ENCODE measurements at places on chromosomes 1 and 21.

- no peak for DNase-seq
Measured at GRCh38 chr1:43469932-43470331, 16.2 kb upstream of the HYI start.

- no peak for DNase-seq
Measured at GRCh38 chr1:208537198-208537597, 293.0 kb upstream of the PLXNA2 start.

GRCh38 chr21:45630876-45631275 lies 12.6 kb upstream of the PCBP3 start:
- DNase-seq: no peak

DNA sequence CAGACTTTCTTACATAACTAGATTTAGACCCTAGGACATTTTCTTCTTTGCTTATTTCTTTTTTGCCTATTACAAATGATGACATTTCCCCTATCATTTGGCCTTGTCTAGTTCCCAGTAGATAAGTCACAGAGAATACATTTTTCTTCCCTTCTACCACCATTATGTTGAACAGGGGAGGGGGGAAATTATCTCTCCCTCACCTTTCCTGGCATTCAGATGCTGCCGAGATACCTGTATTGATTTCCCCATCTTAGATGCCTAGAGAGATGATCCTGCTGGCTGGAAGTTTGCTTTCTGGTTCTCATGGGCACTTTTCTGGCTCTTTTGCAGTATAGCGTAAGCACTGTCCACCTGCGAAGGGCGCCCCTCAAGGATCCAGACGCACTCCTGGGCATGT lies 5.7 kb downstream of the IPO9 start:
- no peak for DNase-seq

DNA sequence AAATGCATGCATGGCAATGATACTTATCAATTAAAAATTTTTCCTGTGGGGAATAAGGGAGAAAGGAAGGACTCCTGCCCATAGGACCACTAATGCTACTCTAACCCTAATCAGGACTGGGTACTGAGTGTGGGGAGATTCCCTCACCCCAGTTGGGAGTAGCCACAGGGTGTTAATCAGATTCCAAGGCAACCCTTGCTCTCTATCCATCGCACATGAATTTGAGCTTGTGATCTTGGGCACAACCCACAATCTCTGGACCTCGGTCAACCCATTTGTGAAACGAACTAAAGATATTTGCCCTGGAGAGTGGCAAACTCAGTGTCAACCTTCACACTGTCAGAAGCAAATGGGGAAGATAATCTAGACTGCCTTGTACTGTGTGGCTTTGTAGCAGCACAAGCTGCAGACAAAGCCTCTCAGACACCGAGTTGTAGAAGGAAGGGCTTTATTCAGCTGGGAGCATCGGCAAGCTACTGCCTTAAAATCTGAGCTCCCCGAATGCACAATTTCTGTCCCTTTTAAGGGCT lies 69.5 kb downstream of the SERINC2 start:
- DNase-seq: no peak

DNA sequence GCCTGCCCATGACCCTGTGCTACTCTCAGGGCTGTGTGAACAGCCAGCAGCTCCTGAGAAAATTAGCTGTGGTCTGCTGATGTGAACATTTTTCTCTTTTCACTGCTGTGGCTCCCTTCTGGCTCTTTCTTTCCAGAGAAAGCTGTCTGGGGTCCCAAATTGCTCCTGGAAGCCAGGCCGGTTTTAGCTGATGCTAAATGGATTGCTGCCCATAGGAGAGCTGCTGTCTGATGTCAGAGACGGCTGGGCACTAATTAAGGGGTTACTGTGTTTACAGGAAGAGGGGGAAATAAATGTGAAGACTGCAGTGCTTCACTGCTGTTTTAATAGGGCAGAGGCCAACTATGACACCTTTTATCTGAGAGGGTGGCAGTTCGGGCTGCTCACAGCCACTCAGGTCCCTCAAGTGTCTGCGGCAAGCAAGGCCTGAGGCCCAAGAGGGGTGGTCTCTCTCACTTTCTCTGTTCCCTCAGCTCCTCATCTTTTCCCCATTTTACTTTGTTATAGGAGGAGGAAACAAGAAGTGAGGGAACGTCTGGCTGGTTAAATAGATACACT lies 106.0 kb upstream of the GNG12 start:
- DNase-seq: no peak

- DNase-seq: no peak
Measured at GRCh38 chr1:178057141-178057765, 36.7 kb upstream of the RASAL2 start.

- no peak for DNase-seq
Measured at GRCh38 chr1:24362982-24363614, 43.9 kb downstream of the GRHL3 start.

GRCh38 chr1:36383240-36383639 lies 2.5 kb downstream of the STK40 start:
- no peak for DNase-seq

- DNase-seq: no peak
Measured at GRCh38 chr1:42017259-42017658, 98.5 kb upstream of the HIVEP3 start.

GRCh38 chr1:43313771-43314170 lies 13.0 kb downstream of the TIE1 start:
- no peak for DNase-seq

DNA sequence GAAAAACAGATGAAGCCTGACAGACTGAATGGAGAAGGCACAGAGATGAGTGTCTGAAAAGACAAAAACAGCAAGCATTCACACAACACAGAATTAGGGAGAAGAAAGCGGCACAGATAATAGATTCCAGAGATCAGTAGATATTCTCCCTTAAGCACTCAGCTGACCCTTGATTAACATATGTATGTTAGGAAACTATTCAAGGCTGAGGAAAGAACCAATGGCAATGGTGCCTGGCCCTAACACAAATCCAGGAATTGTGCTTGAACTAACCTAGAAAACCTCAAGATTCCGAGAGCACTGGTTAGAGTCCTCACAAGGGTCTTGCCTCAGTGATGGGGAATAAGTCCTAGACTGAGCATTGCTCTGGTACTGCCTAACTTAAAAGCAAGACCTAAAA lies 30.9 kb downstream of the KCNT2 start:
- no peak for DNase-seq

- DNase-seq: no peak
Measured at GRCh38 chr1:16451841-16452528, 11.5 kb downstream of the NECAP2 start.

GRCh38 chr1:198015309-198015708 lies 98.1 kb downstream of the LHX9 start:
- DNase-seq: no peak

DNA sequence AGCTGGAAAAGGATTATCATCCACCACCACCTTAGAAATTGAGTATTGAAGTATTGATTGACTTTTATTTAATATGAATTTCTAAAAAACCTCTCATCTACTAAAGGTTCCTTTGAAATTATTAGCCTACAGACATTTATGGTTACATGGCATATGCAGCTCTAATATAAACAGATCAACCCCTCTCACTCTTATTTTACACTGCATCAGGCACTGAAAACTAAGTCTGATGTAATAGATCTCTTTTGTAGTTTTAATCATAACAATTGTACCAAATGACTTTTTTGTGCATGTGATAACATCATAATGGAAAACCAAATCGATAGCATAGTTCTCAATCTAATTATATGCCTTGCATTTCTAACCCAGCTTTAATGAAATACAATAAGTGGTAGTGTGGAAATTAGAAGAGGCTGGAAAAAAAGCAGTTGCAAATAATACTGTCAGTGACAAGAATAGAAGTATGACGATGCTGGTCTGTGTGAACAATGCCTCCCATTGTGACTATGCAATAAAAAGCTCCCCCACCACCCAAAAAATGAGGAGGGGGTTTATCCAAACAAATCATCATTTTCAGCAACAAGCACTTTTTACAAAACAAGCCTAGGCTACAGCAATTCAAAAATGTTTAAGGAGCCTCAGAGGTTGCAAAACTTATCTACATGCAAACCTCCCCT lies 426.5 kb upstream of the NFIA start:
- DNase-seq: no peak

GRCh38 chr1:247552231-247552630 lies 3.3 kb downstream of the GCSAML start:
- DNase-seq: no peak

GRCh38 chr1:202586018-202586821 lies 124.0 kb downstream of the SYT2 start:
- DNase-seq: no peak

GRCh38 chr1:156899956-156900718 lies 6.6 kb downstream of the PEAR1 start:
- no peak for DNase-seq

DNA sequence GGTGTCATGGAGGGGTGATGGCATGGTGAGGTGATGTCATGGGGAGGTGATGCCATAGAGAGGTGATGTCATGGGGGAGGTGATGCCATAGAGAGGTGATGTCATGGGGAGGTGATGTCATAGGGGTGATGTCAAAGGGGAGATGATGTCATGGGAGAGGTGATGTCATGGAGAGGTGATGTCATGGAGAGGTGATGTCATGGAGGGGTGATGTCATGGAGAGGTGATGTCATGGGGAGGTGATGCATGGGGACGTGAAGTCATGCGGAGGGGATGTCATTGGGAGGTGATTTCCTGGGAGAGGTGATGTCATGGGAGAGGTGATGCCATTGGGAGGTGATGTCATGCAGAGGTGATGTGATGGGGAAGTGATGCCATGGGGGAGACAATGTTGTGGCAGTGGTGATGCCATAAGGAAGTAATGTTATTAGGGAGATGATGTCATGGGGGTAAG lies 92.1 kb upstream of the C1orf174 start:
- no peak for DNase-seq

DNA sequence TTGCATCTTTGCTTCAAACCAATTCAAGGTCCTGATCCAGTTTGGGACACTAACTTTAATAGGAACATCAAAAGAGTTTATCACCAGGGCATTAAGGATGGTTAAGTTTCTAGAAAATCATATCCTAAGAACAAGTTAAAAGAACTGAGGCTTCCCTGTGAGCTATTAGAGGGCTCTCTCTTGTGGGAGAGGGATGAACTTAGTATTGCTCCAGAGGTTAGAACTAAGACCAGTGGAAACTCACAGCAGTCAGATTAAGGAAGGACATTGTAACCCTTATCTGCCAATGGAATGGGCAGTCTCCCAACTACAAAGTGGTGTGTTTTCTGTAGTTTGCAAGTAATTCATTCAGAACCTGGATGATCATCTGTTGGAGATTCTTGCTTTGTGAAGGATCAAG lies 36.8 kb downstream of the UBE2U start:
- DNase-seq: no peak

- no peak for DNase-seq
Measured at GRCh38 chr1:34054920-34055319, 110.1 kb downstream of the CSMD2 start.

DNA sequence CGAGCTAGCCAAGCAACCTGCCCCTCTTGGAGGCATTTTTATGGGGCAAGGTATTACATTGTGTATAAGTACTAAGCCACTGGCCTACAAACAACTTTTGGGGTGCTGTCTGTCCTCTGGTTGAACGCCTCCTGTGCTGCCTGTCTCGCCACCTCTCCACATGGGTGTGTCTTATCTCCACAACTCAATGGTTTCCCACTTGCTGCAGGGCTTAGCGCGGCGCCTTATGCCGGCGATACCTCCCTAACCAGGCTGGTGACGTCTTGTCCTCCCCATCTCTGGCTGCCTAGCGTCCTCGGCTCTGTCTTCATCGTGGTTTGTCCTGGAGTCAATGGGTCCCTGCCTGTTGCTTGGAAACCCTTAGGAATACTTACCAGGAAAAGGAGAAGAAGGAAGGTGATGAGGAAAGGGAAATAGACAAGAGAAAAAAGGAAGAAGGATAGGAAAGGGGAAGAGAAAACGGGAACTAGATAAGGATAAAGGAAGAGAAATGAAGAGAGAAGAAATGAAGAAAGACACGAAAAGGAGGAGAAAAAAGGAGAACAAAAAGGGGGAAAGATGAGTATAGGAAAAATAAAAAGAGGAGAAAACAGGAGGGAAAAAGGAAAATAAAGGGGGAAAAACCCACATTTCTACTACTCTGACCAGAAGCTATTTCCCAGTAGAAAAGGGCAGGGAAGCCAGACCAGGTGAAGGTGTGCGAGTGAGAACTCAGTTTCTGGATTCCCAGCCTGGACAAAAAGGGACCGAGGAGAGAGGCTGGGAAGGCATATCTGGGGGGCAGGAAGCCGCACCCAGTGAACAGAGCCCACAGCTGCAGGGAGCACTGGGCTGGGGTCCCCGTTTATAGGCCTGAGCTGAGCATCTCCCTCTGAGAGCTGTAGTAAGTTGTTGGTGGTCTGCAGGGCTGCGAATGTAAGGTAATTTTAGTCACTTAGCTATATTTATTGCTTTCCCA lies 86.2 kb downstream of the CLIC6 start:
- no peak for DNase-seq

GRCh38 chr21:44011579-44012473 lies at the start of gene TRAPPC10:
TSS of gene TRAPPC10 (plus strand) at chr21:44012309. CDS start at chr21:44012494, 185 bp downstream.
- peak; percentile 82 for DNase-seq

- peak; percentile 4 for DNase-seq
Measured at GRCh38 chr1:55375617-55376258, 160.6 kb upstream of the USP24 start.

DNA sequence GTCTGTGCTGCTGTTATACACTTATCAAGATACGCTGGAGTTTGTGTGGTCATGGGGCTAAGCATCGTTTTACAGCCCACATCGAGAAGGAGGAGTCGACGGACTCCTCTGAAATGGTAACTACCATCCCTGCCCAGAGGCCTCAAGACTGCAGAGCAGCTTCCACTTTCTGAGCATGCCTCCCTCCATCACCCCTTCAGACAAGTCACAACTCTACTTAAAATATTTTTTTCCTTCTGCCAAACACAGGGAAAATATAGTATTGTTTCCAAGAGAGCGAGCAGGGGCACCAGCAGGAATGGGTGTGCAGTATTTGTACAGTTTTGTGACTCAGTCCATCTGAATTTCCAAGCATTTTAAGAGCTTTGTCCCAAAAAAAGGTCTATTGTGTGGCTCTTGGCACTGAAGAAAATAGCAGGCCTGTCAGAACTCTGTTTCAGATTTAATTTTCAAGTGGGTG lies 14.1 kb downstream of the EVA1C start:
- DNase-seq: no peak

- DNase-seq: no peak
Measured at GRCh38 chr1:231508941-231509340, 19.5 kb upstream of the TSNAX start.

All from stimulated activated CD4-positive, alpha-beta T cell treated with anti-CD3 and anti-CD28 coated beads, Interleukin-4, amount 100 ng/mL, for 1 hour (primary cell).